ENCODE measurements at places on chromosomes 3 and 15.

GRCh38 chr3:57791245-57791644 is 35.1 kb downstream of the SLMAP start:
- no peak for ATAC-seq

DNA sequence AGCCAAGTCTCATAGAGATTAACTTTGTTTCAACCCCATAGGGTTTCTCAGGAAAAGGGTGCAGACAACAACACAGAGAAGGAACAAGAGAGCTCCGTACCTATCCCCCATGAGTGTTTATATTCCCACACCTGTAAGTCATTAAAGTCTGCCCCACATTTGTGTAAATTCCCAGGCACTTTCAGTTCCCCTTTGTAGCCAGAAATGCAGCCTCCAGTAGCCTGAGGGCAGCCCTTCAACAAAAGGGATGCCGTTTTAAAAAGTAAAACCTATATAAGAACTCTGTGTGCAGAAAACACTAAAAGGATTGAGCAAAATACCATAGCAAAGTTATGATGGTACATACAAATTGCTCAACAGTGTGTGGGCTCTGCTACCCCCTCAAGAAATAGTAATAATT is 59.7 kb upstream of the TMEM108 start:
- ATAC-seq, result no peak

DNA sequence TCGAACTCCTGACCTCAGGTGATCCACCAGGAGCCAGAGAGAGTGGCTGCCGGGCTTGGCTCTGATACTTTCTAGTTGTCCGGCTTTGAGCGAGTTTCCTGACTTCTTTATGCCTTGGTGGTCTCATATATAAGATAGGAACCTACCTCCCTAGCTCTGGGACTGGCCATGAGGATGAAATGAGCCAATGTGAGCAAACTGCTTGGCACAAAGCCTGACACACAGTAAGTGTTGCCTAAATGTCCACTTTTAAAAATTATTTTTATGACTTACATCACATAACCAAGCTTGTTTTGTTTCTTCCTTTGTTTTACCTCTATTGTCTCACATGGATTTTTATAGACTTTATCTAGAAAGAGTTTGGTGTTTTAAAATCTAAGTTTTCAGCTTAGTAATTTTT is 42.1 kb upstream of the CCDC174 start:
- ATAC-seq, result no peak

DNA sequence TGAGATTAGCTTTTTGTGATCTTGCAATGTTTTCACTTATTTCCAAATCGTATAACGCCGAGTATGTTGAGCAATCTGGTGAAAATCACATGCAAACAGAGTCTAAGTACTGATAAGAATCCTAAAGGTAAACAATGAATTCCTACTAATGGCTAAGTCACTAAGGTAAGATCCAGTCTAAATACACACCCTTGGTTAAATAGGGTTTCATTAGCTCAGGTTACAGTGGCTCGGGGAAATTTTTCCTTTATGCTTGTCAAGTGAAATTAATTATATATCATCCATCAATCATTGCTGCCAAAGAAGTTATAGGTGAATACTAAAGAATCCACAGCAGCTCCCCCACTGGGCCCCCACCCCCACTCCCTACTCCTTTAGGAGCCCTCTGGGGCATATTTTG is 139.3 kb downstream of the SOX2 start:
- ATAC-seq, result no peak
